EL (cell line): ENCODE measurements at places on chromosomes 16 and 17.

DNA sequence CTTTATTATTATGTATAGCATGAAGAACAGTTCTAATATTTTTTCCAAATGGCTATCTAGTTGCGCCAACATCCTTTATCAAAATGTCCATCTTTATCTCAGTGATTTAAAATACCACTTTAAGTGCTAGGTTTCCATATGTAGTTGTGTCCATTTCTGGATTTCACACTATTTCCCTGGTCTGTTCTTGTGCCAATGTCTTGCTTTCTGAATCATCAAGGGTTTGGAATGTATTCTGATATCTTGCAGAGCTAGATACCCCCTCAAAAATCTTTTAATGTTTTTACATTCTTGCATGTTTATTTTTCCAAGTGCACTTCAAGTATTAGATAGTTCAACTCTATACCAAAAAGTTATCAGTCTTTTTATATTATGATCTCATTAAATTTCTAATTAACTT lies 14.3 kb downstream of the MBTD1 start:
- DNase-seq = peak; percentile 31

- DNase-seq = no peak
Observed at GRCh38 chr16:79848719-79849118, 248.2 kb upstream of the MAF start.

DNA sequence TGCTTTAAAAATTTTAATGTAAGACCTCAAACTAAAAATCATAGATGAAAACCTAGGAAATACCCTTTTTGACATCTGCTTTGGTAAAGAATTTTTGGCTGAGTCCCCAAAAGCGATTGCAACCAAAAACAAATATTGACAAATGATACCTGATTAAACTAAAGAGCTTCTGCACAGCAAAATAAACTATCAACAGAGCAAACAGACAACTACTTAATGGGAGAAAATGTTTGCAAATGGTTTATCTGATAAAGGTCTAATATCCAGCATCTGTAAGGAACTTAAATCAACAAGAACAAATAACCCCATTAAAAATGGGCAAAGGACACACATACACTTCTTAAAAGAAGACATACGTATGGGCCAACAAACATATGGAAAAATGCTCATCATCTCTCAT lies 242.5 kb downstream of the BCAS3 start:
- no peak for DNase-seq

- DNase-seq = no peak
Observed at GRCh38 chr17:34126965-34127364, 128.1 kb upstream of the CCL2 start.

- DNase-seq = no peak
Observed at GRCh38 chr17:69625474-69625873, 211.0 kb downstream of the MAP2K6 start.

GRCh38 chr16:30903596-30903995 lies 7.2 kb downstream of the CTF1 start:
- peak; percentile 61 for DNase-seq

DNA sequence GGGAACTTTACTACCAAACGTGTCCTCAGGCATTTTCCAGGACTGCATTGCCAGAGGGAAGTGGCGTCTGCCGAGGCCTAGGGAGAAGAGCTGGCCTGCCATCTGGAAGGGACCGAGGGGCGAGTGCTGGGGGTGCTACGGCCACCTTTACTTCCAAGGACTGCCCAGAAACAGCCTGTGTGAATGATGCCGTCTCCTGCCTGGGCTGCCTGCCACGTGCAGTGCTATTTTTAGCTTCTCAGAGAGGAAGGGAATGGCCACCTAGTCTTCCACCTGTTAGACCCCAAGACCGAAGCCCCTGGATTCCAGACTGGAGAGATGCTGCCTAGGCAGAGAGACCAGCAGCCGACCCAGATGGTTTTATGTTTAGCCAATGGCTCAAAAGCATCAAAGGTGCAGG lies 57.2 kb downstream of the VAC14 start:
- DNase-seq = no peak
